ENCODE measurements at places on chromosomes 1 and 21.

GRCh38 chr1:97834899-97835298 lies 85.9 kb downstream of the DPYD start:
- no peak for DNase-seq

DNA sequence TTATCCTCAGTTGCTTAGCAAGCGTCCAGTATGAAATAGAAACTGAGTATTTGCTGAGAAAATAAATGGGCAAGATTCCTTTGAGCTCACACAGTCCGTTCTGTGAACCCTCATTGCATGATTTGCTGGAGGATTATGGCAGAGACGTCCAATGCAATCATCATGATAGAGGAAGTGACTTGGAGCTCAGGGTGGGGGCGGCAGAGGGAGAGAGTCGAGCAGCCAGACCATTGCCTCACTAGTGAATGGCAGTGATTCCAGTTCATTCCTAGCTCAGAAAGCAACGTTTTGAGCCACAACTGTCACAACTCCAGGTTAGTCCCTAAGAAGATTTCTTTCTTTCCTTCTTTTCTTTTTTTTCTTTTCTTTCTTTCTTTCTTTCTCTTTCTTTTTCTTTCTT lies 27.5 kb upstream of the COL9A2 start:
- no peak for DNase-seq

GRCh38 chr1:55107101-55107500 lies 67.8 kb downstream of the PCSK9 start:
- no peak for DNase-seq

GRCh38 chr21:39155578-39155977 lies 27.7 kb downstream of the PSMG1 start:
- DNase-seq: no peak

DNA sequence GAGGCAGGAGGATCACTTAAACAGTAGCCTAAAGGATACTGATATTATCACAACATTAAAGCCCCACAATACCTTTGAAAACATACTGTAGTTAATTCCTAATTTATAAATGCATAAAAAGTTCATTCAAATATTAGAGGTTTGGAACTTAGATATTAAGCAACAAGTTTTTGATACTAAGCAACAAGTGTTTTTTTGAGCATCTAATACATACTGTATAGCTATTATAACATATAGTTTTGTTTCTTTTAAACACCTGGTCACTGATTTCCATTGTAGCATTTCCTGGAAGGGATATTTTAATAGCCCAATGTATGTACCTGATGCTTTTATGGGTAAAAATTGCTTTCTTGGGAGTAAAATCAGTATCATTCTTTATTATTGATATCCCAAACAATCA lies 4.5 kb downstream of the UHMK1 start:
- no peak for DNase-seq

All from CD4-positive, alpha-beta T cell treated with Interleukin-15 for 4 hours (primary cell).